Stomach (tissue), 19 donors: ENCODE measurements at places on chromosomes 5 and 9. TPM values are rescaled to one million over a fixed set of nuclear protein-coding genes. Genes with fewer than 3 reads are reported as not detected.

- DNase-seq = no peak
Measured at GRCh38 chr9:120927269-120928014, 846 bp upstream of the TRAF1 start.

DNA sequence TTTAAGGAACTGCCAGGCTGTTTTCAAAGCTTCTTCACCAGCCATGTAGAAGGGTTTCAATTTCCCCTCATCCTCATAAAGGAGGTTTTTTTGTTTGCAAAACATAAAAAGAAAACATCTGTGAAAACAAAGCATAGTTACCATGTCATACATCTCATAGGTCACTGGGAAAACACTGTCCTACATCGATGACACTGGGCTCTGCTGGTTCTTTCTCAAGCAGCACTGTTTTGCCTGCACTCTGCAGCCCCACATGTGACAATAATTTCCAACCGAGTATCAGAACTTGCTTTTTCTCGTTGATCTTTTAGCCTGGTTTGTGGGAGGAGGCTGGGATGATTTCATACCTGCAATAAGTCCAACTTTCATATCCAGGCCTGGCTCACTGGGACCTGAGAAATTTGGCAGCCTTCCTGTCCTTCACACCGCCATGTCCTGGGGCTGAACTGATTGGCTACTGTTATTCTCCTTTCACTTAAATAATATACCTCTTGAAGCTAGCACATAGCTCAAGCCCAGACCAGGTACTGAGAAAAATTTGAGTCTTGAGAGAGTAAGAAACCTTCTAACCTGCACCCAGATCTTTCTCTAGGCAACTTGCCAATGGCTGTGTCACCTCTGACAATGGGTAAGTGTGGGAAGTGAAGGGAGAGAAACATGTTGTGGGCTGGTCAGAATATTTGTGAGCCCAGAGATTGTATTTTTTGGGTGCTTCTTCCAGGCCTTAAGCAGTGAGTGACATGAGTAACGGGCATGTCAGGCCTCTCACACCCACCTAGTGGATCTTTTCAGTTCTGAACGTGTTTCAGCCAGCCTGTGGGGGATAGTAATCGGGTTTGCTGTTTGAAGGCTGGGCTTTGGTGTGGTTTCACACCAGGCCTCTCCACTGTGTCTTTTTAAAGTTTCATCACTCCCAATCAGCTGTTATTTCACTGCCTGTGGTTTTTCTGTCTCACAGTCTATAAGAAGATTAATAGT is 502.8 kb downstream of the NTRK2 start:
- no peak for DNase-seq

GRCh38 chr5:128135286-128135685 is 51.7 kb downstream of the SLC12A2 start:
- DNase-seq = no peak

DNA sequence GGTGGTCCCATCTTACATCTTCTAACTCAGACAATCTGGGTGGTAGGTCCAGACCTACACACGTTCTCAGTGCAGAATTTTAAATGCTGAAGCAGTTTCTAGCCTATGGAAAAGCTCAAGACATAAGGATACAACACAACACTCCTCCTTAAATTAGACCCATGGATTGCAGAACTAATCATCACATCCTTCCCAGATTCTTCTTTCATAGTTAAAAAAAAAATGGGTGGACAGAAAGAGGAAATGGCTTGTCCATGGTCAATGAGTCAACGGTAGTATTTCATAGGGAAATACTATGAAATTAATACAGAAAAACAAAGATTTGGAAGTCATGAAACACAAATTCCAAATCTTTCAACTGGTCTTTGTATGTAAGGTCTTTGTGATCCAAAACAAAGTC is 106.9 kb downstream of the PAPPA start:
- no peak for DNase-seq

GRCh38 chr9:126327714-126328185 is 1.1 kb downstream of the MVB12B start:
- DNase-seq = no peak

Gene SERINC5
- 2.4 TPM for polyA plus RNA-seq

DNA sequence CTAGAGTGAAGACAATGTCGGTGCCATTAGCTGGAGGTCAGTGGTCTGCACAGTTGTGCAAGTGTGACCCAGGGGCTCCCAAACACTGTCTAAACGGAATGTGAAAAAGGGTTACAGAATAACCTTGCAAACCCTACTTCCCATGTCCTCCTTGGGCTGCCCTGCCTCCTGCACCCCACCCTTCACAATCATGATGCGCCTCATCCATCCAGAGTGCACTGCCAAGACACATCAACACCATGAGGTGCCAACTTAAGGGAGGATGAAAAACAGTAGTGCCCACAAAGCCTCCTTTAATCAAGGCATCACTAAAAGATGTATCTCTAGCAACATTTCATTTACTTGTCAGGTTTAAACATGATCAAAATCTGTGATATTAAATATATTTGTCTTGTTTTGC is 87.1 kb downstream of the SETX start:
- no peak for DNase-seq

Gene IFNA21
- polyA plus RNA-seq = not detected

DNA sequence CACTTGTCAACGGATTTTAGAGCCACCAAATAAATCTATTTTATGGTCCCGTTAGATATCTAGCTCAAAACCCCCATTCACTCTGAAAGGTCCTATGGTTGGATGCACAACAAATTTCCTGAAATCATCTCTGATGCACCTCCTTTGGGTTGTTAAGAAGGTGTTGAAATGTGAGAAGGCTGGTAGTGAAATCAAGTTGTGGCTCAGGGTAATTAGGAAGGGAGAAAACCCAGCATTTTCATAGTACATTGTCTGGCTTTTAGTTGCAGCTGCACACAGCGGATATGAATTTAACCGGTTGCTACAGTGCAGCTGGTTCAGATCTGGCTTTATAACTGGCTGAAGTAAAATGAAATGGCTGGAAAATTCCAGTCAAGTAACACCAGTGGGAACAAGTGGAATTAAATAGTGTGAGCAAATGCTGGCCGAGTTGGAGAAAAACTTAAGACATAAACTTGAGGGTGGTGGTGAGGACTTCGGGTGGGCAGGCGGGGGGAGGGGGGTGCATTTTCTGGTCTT is 17.6 kb downstream of the RGMB start:
- no peak for DNase-seq

Gene TLE4
- 6.2 TPM for polyA plus RNA-seq

GRCh38 chr5:99398976-99399375 is 470.2 kb upstream of the CHD1 start:
- DNase-seq = no peak

DNA sequence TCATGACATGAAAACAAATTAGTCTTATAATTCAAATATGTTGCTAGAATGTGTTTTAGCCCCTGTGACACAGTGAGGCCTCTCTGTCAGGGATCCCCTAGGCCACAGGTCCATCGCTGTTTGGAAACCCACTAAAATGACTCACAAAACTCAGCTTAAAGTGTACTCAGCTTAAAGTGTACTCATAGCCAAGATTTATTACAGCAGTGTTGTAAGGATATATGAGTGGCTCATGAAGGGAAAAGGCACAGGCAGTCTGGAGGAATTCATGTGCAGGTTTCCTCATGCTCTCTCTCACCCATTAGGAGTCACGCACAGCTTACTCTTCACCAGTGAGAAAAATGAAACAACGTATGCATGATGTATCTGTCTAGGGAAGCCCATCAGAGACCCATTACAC is 24.4 kb upstream of the TGFBI start:
- no peak for DNase-seq

- DNase-seq = no peak
Measured at GRCh38 chr5:82538339-82539034, 260.3 kb upstream of the RPS23 start.

- no peak for DNase-seq
Measured at GRCh38 chr5:9781890-9782289, 151.7 kb upstream of the TAS2R1 start.

GRCh38 chr5:33650911-33651310 is 210.1 kb downstream of the TARS1 start:
- DNase-seq = peak; percentile 12

Gene C5orf52
- not detected for polyA plus RNA-seq
